Stimulated activated CD4-positive, alpha-beta T cell treated with anti-CD3 and anti-CD28 coated beads, Interleukin-1b, Interleukin-23, amount 100 ng/mL, for 24 hours (primary cell): ENCODE measurements at places on chromosomes 13 and 19.
A peak's percentile ranks its signal among the peaks of the same experiment; 100 is the strongest.

DNA sequence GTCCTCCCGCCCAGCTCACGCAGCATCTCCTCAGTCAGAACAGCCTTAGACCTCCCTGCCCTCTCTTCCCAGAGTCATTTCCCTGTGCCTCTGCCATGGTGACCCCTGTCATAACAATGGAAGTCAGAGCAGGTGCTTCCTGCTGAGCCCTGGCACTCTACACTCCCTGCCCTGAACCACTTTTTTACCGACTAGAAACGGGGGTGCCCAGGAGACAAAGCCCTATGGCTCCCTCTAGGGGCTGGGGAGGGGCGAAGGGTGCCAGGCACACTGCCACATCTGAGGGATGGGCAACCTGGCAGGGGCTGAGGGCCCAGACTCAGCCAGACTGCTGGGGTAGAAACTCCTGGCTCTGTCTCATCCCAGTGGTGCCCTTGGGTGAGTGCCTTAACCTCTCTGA lies 16.4 kb downstream of the ZNF574 start:
- DNase-seq, result peak; percentile 20

DNA sequence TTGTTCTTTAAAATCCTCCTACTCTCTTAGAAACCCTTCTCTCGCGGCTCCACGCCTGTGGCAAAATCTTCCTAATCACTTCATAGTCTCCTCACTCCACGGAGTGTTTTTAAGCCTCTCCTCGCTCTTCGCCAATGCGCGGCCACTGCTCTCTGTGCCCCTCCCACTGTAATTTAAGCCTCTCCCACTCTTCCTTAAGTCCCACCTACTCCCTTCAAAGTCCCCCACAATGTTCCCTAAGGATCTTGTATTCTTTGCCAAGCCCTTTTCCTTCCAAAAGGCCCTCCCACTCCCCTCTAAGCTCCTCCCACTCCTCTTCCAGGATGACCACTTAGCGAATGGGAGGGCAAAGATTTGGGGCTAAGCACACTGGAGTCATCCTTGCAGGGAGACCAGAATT lies 1.3 kb downstream of the FIZ1 start:
- no peak for DNase-seq

- DNase-seq, result no peak
These were observed 27.7 kb downstream of the TUBA3C start for GRCh38 chr13:19153782-19154450.

- DNase-seq, result no peak
These were observed 12.9 kb upstream of the CCNE1 start for GRCh38 chr19:29798774-29799497.

DNA sequence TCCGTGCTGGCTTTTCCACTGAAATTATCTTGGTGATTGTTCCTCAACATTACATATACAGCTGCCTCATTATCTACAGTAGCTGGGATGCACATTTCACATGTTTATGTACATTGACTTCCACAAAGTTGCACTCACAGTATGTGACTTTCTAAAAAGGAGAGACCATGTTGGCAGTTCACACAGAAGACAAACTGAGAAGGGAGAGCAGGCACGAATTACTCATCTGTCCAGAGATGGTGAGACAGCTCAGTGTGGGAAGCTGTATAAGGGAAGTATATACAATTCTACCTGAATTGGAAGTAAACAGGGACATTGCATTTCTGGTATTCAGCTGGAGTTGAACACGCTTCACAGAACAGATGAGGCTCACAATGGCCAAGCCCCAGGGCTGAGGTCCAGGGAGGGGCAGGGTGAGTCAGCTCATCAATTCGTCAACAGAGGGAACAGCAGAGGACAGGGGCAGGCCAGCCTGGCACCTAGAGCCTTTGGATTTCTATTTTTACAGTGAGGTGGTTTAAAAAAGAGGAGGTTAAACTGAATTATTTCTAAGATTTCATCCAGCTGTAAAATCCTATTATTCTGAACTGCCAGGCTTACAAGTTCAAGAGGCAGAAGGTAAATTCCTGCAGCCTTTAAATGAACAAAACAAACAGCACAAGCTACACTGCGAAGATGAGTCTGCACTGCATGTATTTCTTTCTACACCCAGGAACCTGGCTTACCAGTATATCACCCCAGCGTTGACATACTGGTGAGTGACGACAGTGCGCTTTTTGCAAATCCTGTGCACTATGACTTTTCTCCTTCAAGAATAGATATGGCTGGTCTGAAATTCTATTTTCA lies 9.8 kb downstream of the PARP4 start:
- DNase-seq, result no peak

GRCh38 chr19:28577666-28578065 lies 635.3 kb downstream of the UQCRFS1 start:
- DNase-seq, result no peak

GRCh38 chr13:26034018-26034417 lies 17.8 kb downstream of the SHISA2 start:
- DNase-seq, result no peak

DNA sequence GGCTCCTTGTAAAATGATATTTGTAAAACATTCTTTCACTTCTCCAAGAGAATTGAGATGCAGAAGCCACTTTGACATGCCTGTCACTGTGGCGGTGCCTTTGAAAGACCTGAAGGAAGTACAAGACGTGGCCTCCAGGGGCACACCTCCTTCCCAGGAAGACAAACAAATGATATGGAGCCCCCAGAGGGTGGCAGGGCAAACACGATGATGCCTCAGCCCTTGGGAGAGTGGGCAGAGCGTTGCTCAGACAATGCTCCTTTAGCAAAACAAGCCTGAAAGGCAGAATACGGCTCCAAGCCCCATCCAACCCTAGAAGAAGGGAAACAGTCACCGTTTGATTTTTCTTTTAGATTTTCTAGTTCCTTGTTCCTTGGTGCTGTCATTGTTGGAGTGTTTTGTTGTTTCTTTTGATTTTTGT lies 9.2 kb upstream of the ATP12A start:
- no peak for DNase-seq
